Fibroblast of skin of left biceps (primary cell): ENCODE measurements at places on chromosomes 2 and 18.

GRCh38 chr2:172792711-172793110 is 57.1 kb downstream of the RAPGEF4 start:
- no peak for DNase-seq

GRCh38 chr2:121898483-121898882 is 143.0 kb downstream of the TSN start:
- no peak for DNase-seq

GRCh38 chr18:75104483-75104882 is 104.5 kb downstream of the PTGR3 start:
- DNase-seq = no peak

- no peak for DNase-seq
Observed at GRCh38 chr2:150156876-150157275, 330.6 kb downstream of the RND3 start.

- no peak for DNase-seq
Observed at GRCh38 chr2:171630812-171631626, 56.2 kb upstream of the DYNC1I2 start.

DNA sequence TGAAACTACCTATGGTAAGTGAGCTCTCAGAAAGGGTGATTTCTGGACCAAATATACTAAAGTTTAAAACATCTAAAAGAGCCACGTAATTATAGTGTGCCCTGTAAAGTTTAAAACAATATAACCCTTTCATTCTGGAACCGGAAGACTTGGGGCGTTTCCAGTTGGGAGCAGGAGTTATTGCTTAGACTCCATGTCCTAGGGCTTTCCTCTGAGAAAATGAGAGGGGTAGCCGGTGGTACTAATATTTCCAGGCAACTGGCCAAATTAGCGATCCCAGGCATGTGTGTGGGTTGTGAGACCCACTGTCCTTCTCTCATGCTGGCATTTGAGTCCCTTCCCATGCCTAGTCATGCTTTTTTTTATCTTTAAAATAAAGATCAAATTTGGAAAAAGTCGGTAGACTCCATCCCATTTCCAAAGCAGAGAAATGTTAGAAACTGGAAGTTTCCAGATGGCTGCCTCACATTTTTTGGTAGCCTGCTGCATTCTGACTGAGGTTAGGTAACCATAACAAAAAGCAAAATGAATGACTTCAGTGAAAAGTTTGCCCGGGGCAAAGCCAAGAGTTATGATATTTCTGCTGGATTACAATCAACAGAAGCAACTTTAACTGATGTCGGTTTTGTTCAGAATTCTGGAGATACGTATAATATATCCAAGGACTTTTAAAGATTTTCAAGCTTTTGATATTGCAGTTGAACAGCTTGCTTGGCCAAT is 227.4 kb downstream of the SS18 start:
- no peak for DNase-seq

DNA sequence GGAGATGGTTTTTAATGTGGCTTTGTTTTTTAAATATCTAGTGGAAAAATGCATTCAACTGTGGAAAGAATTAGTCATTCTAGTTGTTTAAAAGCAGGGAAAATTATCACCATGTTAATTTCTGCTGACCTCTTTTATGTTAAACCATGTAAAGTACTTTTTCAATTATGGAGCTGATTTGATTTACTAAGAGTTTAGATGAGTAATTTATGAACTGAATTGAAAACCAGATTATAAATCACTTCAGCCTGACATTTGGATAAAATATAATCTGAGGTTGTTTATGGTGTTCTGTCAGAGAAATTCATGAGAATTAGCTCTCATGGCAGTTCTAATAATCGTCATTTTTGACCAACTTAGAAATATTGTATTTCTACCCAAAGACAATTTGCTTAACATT is 11.6 kb downstream of the ITGA4 start:
- no peak for DNase-seq

- DNase-seq = no peak
Observed at GRCh38 chr2:239566162-239566994, 165.6 kb upstream of the HDAC4 start.

- DNase-seq = no peak
Observed at GRCh38 chr18:31612124-31612523, 20.4 kb downstream of the TTR start.

- no peak for DNase-seq
Observed at GRCh38 chr2:74498500-74499266, 720 bp downstream of the LBX2 start.

GRCh38 chr2:168525716-168526446 is 69.8 kb downstream of the CERS6 start:
- DNase-seq = no peak

- DNase-seq = no peak
Observed at GRCh38 chr2:226098861-226099745, 699.6 kb downstream of the NYAP2 start.

DNA sequence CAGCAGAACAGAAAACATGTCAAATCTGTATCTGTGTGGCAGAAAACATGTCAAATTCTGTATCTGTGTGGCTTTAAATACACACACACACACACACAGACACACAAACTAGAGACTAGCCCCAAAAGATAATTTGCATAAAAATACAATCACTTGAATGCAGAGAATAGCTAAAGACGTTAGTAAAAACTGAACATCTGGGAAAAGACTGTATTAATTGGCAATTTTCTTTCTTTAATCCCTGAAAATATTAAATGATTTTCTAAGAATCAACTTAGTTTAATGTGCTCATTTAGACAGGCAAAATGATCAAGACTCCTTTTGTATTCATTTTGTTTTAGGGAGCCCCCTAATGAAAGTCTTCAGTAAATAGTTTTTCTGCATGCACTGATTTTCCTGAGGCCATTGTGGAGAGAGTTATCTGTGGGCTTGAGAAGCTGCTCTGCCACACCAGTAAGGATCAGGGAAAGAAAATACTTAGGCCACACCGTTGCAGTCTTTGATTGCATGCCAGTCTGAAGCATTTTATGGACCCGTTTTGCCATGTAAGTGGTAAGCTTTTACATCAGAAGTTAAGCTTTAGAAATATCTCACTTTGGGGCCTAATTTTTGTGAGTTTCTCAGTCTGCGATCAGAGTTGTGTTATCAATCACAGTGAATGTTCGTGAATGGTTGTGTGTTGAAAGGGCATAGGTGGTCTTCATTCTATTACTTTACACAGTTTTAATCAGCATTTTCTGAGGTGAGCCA is 2.2 kb downstream of the SPATS2L start:
- DNase-seq = no peak

- no peak for DNase-seq
Observed at GRCh38 chr2:106667478-106668070, 180.4 kb downstream of the CD8B2 start.

DNA sequence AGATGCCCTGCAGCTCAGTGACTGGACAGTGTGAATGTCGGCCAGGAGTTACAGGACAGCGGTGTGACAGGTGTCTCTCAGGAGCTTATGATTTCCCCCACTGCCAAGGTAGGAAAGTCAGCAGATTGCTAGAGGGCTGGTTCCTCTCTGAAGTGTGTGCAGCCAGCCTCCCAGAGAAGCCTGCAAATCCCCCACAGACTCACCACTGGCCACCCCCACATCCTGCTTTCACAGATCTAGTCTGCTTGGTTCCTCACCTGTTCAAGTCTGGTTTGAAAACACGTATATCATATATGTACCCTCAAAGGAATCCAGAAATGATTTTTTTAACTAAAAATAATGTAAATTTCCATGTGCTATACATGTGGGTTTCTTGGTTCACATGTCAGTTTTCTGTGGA is 121.1 kb downstream of the LAMA3 start:
- no peak for DNase-seq

GRCh38 chr2:106106622-106107508 is 87.2 kb downstream of the UXS1 start:
- no peak for DNase-seq

GRCh38 chr18:51514128-51514527 is 316.6 kb upstream of the MEX3C start:
- DNase-seq = no peak

DNA sequence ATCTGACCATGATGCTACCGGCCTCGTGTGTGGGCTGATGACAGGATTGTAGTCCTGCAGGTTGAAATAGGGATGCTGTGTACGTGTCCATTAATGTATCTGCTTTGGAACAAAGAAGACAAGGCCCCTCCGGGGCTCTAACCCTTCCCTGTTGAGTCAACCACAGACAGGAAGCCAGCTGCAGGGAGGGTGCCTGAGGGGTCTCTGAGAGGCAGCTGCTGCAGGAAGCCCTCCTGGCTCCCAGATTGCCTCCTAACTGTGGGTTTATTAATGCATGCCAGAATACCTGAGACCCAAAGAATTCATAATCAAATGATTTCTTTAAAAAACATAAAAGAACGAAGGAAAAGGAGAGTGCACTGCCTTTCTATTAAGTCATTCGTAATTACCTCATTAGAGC is 140.4 kb downstream of the CELF4 start:
- DNase-seq = no peak

DNA sequence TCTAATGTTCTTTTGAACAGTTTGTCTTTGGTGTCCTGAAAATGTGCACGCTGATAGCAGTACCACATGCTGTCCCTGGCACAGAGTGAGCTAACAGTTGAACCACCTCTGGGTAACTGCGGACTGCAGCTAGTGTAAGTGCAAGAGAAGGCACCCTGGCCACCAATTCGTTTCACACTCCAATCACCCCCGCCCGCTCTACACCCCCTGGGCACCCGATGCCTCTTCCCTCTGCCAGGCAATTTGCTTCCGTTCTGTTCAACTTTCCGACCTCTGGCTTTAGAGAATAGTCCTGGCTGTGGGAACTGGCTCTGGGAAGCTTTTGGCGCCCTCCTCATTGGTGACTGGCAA is 1.4 kb downstream of the DOCK10 start:
- DNase-seq = no peak

DNA sequence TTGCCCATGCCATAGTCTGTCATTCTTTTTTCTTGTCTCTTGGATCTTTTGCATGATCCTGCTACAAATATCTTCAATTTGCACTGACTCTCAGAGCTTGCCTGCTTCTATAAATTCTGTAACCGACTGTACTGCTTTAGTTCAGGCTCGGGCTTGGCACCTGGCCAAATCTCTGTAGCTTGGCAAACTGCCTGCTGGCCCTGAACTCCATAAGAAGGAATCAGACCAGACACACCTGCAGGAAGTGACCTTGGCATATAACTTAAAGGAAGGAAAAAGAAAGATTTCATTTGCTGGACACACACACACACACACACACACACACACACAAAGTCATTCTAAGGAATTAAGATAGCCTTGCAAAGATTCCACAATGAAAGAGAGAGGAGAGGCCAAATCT is 291.2 kb upstream of the DDX18 start:
- no peak for DNase-seq

- DNase-seq = no peak
Observed at GRCh38 chr2:1935476-1935875, 191.2 kb upstream of the PXDN start.

- no peak for DNase-seq
Observed at GRCh38 chr2:16281451-16282335, 341.3 kb downstream of the MYCN start.

DNA sequence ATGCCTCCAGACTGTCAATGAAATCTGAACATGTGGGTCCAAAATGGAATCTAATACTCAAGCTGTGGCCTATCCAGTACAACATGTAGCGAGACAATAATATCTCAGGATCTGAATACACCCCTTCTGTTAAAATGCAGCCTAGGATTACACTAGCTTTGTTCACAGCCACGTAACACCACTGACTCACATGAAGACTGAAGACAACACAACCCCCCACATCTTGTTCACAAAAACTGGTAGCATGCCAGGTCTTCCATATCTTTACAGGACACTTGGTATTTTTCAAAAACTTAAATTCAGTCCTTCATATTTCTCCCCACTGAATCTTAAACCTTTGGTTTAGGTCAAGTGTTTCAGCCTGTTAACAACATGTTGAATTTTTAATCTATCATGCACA is 84.2 kb downstream of the SLC8A1 start:
- DNase-seq = peak; percentile 56

DNA sequence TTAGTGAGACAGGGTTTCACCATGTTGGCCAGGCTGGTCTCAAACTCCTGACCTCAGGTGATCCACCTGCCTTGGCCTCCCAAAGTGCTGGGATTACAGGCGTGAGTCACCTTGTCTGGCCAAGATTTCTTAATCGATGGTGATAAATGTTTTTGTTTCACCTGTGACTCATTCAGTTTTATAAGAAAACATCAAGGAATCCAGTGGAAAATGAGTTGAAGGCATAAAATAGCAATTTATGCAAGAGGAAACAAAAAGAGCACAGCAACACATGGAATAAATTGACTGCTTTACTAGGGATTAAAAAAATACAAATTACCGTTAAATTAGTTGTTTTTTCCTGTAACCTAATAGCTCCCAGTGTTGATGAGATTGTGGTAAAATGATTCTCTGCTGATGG is 80.2 kb downstream of the CDK15 start:
- no peak for DNase-seq

DNA sequence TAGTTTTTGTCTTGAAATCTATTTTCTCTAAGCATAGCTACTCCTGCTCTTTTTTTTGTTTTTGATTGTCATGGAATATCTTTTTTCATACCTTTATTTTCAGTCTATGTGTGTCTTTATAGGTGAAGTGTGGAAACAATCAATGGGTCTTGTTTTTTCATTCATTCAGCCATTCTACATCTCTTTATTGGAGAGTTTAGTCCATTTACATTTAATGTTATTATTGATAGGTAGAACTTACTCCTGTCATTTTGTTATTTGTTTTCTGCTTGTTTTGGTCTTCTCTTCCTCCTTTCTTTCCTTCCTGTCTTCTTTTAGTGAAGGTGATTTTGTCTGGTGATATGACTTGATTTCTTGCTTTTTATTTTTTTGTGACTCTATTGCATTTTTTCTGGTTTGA is 17.8 kb downstream of the IL1RL2 start:
- DNase-seq = no peak

- no peak for DNase-seq
Observed at GRCh38 chr18:22517356-22517755, 99.6 kb upstream of the CTAGE1 start.

DNA sequence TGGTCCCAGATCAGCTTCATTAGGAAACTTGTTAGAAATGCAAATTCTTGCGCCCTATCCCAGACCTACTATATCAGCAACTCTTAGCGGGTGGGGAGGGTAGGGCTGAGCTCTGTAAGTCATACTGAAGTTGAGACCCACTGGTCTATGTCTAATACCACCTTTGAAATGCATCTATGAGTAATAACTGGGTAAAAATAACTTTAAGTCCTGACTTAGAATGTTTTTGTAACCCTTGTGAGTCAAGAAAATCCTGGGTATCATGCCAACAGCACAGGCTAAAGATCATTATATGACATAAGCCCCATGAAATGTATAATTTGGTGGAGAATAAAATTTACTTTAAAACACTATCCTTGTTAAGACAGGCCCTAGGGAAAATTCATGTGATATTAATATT is 41.4 kb downstream of the PRKD3 start:
- peak; percentile 64 for DNase-seq

DNA sequence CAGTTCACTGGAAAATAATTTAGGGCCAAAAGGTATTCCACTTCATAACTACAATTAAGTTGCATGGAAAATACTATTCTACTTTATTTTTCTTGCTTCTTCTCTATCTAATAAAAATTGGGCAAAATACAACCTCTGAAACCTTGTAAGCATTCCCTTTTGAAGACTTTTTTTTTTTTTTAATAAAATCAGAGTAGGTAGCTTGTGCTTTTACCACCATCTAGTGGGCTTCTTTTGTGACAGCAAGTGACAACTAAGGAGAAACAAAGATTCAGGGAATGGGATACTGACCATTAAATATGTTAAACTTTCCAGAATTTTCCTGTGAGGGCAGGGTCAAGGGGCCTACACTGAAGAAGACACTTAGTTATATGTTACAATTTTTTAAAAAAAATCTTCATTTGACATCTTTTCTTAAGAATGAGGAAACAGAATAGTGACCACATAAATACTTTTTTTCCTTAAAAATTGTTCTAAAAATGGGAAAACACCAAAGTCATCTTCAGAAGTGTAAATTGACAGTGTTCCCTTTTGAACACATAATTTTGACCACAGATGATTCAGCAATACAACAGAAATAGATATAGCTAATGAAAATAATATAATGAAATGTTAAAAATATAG is 1183.2 kb upstream of the ACVR2A start:
- peak; percentile 10 for DNase-seq
